Muscle of arm (tissue), 14 donors: ENCODE measurements at places on chromosomes 4 and X. TPM values are rescaled to one million over a fixed set of nuclear protein-coding genes. Genes with fewer than 3 reads are reported as not detected.

AADAT gene
- polyA plus RNA-seq: 25.2 TPM

DNA sequence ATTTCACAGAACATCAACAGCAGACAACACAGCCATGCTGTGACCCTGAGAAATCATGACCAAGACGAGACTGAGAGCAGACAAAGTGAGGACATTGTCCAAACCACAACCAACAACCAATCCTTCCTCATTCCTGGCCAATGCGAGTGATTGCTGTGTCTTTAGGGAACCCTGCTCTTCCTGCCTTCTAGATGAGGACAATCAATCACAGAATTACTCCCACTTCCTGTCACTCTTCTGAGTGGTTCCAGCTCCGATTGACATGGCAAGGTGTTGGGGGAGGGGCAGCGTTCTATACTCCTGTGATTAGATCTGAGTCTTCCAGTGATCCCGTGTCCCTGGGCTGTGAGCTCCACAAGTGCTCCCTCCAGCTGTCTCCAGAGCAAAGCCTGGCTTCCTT is 227.8 kb downstream of the STIM2 start:
- DNase-seq: no peak

DNA sequence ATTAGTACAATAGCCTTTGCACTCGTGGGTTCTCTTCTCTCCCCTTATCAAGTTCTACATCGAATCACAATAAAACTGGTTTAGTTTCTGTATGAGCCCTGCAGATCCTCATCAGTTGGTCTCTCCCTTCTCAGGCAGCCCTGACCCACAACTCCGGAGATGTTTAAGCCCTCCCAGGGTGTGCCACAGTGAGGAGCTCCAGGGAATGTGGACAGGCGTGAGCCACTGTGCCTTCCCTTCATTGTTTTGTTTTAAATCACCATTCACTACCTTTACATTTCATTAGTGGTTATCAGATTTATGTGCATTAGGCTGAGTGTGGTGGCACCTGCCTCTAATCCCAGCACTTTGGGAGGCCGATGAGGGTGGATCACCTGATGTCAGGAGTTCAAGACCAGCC is 133.2 kb downstream of the LARP7 start:
- DNase-seq: no peak

DNA sequence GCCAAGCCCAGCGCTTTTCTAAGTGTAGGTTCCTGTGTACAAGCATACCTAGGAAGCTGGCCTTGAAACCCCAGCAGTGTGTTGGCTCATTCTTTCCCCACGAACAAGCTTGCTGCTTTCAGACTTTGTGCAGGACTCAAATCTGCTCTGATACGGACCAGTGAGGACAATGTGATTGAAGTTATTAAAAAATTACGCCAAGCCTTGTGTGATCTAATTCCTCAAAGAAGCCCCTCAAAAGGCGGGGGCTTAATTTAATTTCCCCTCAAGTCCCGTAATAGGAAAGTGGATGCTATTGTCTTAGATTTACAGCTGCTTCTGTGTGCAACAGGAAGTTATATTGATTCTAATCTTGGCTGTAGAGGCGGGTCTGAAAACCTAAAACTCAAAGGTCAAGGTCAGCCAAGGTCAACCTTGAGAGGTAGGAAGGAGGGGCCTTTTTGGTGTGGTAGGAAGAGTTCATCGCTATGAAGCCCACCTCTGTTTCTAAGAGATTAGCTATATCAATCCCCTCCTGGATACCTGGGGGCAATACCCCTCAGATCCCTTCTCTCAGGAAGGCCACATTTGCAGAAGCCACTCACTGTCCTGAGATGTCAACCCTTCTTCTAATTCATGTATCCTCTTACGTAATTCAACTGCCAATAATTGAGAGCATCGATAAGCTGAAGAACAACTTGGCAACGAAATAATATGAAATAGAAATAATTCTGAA is 45.1 kb downstream of the TBC1D9 start:
- no peak for DNase-seq

- no peak for DNase-seq
These were observed 1.9 kb downstream of the ARHGAP6 start for GRCh38 chrX:11663875-11664210.

GRCh38 chr4:38163216-38164006 is 203.2 kb downstream of the PTTG2 start:
- no peak for DNase-seq

NAA15 gene
- 31.4 TPM for polyA plus RNA-seq

- DNase-seq: no peak
These were observed 76.5 kb downstream of the ITM2A start for GRCh38 chrX:79290596-79290995.

DNA sequence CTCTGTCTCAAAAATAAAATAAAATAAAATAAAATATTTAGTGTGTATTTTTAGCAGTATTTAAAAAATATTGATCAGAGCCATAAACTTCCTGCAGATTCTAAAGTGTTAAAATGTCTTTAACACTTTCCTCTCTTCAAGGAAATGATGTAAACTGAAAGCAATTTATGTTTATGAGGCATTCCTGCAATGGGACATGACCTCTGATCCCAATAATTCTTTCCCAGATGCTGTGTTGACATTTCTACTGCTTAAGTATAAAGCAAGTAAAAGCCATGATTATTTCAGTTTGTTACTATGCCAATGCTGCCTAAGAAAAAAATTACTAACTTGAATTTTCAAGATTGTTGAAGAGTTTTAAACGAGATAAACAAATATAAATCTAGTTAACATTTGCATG is 29.0 kb downstream of the COQ2 start:
- DNase-seq: no peak

MAGEB1 gene
- not detected for polyA plus RNA-seq

DNA sequence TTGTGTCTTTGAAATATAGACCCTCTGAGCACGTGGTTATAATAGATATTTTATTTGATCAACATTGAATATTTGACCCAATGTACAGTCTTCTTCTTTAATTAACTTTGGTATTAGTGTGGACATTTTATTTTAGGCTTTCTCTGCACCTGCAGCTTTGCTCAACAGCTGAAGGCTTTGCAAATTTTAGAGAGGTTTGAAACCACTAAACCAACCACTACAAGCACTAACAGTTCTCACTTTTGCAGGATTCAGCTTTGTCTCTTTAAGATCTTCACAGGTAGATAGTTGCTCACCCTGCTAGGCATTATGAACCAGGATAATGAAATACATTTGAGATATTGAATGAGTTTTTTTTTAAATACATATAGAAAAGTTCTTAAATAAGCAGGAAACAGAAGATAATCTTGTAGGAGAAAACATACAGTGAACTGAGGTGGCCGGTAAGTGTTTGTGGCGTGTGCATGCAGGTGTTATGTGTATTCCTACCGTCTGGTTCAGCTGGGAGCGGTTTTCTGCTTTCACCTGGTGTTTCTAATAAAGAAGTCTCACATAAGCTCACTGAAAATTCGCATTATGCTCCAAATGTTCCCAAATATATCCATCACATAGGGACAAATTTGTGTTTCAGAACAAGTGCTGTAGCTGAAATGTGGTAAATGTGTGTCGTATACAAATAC is 1508.3 kb upstream of the TENM3 start:
- DNase-seq: no peak

- DNase-seq: no peak
These were observed 535.7 kb upstream of the INTU start for GRCh38 chr4:127097061-127097460.

DNA sequence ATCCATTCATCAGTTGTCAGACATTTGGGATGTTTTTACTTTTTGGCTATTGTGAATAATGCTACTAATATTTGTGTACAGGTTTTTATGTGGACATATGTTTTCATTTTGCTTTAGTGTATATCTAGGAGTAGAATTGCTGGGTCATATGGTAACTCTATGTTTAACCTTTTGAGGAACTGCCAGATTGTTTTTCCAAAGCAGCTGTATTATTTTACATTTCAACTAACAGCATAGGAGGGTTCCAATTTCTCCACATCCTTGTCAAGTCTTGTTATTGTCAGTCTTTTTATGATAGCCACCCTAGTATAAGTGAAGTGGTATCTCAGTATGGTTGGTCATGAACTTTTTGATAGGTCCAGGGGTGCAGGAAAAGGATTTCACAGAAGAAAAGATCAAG is 114.5 kb upstream of the FAM9C start:
- no peak for DNase-seq

DNA sequence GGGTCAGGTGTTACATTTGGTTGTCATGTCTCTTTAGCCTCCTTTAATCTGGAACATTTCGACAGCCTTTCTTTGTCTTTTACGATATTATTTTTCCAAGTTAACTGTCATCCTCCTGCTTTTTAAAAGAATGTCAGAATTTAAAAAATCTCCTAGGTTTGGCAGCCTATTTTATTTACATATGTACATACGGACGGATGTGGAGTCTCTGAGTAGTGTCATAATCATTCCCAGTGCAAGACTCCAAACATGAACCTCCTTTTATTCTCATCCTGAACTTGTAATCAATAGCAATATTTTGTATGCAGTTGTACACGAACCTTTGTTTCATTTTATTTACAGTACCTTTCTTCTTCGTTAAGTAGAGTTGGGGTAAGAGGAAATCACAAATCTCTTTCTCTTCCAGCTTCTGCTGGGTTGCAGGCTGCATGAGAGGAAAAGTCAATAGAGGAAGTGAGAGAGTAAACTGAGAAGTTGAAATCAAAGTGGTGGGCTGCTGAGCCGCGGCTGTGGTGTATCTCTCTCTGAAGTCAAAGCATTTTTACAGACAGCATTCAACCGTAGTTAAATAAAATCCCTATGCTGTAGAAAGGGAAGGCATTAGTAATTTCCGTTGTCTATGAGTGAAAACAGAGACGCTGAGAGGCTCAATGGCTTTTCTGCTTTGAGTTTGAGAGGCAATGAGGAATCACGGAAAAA is 53.9 kb upstream of the RPS6KA3 start:
- DNase-seq: no peak

- DNase-seq: no peak
These were observed 45.9 kb downstream of the TEC start for GRCh38 chr4:48223633-48224295.

DNA sequence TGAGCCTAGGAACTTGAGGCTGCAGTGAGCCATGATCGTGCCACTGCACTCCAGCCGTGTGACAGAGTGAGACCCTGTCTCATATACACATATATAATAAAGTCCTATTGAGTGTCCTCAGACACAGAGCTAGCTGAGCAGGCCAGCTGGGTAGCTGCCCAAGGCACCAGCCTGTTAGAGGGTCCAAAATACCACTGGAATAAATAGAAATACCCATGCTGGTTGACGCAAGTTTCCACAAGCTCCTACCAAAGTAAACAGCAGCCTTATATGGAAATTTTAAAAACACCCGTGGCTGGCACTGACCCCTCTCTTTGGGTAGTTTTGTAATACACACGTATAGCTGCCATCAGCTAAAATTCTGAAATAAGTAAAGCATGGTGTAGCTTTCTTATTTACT is 348.6 kb downstream of the BCOR start:
- DNase-seq: no peak

PAGE2 gene
- not detected for polyA plus RNA-seq

DNA sequence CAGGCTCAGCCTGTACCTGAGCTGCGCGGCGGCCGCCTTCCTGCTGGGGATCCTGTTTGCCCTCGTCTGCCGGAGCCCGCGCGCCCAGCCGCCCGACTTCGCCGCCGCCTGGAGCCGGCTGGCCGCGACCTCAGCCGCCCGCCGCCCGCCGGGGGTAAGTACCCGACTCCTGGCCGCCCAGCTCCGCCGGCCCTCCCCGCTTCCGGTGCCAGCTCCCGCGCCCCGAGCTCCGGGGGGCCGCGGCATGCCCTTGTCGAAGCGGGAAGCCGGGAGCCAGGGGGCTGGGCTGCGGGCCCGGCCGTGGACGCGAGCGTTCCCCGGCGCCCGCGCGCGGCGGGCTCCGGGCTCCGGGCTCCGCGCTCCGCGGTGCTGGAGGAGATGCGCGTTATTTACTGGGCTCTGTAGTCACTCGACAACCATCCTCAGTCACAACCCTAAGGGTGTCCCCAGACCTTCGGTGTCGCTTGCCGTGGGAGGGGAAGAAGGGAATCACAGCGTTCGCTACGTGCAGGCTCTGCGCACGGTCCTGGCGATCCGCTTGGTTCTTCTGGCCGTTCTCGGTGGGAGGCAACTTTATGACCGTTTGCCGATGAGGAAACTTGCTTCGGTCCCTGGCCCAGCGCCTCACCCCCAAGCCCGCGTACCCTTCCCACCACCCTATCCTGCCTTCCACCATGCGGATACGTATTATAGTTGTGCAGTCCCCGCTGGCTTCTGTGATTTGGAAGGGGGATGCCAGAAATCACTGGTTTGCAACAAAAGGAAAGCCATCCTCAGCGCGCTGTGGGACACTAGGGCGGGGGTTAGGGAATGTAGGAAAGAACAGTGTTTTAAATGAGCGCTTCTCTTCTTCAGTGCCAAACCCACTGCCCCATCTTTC is 944 bp downstream of the SNX25 start:
- DNase-seq: peak; percentile 69

GRCh38 chr4:171521726-171522125 is 291.5 kb upstream of the GALNTL6 start:
- DNase-seq: no peak

DNA sequence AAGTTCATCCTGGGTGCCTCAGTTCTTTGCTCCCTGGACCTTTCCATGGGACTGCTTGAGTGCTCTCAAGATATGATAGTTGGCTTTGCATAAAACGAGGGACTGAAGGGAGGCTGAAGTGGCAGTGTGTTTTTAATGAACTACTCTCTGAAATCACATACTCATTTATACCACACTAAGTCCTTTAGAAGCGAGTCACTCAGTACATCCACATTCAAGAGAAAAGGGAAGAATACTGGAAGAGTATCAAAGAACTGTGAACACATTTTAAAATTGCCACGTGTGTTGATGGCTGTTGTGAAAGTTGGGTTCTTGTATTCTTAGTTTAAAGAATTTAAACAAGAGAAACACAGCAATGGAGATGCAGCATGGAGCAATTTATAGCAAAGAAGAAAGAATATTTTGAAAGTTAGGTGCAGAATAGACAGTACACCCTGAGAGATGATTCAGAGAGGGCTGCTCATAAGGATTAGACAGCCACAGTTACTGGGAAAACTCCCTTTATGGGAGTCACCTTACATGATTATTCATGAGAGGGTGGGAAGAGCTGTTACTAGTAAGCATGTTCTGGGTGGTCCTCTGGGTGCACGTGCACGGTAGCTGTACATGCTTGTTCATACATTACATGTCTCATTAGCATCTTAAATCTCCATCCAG is 380.7 kb downstream of the ADGRL3 start:
- no peak for DNase-seq
